ENCODE measurements at places on chromosomes 3 and 15.

GRCh38 chr3:117195034-117195433, 485.5 kb downstream of the TUSC7 start:
- no peak for DNase-seq

- no peak for DNase-seq
Observed at GRCh38 chr3:45949432-45949831, 6.2 kb downstream of the CXCR6 start.

- no peak for DNase-seq
Observed at GRCh38 chr3:76345878-76346277, 560.5 kb upstream of the ZNF717 start.

DNA sequence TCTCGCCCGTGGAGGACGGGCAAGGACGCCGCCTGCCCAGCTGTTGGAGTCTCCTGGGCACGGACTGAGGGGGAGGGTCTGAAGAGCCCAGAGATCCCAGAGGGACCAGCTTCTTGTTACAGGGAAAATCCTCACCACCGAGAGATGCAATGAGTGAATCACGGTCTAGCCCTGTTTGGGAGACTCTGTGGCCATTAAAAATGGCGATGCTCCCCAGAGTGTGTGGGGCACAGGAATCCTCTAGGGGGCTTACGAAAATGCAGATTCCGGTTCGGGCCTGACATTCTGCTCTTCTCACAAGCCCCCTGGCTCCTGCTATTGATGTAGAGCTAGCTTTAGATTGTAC, 35.5 kb upstream of the EPHB3 start:
- DNase-seq, result no peak

- peak; percentile 72 for DNase-seq
Observed at GRCh38 chr3:71584394-71585011, 975 bp upstream of the FOXP1 start.

DNA sequence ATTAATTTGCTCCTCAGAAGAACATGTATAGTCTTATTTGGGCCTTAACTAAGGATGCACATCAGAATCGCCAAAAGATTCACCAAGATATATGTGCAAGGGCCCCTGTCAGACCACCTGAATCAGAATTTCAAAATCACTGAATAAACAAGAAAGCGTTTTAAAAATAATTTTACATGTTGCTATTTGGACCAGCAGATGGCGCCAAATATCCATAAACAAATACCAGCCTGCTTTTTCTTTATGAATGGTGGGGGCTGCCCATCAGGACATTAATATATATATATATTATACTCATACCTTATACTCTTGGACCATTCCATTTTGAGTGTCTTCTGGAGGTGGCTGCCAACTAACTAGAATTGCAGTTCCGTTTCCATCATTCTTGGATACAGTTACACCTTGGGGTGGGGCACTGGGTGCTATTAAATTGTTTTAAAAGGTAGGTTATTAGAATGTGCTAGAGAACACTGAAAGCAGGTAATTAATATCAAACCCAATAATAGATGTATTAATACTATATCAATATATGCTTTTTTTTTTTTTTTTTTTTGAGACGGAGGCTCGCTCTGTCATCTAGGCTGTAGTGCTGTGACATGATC, 1108.3 kb downstream of the ROBO1 start:
- peak; percentile 62 for DNase-seq

GRCh38 chr15:20348900-20349773, 192.5 kb downstream of the GOLGA6L6 start:
- DNase-seq, result no peak

- DNase-seq, result no peak
Observed at GRCh38 chr15:29410338-29410737, 140.7 kb upstream of the NSMCE3 start.

GRCh38 chr3:171876680-171877147, 33.6 kb downstream of the TMEM212 start:
- DNase-seq, result peak; percentile 92

All from GM23248 (cell line).